ENCODE measurements at places on chromosomes 13 and 19. TPM values are rescaled to one million over a fixed set of nuclear protein-coding genes. Genes with fewer than 3 reads are reported as not detected.

Gene ZNF541
- not detected for total RNA-seq

Gene CCL25
- not detected for total RNA-seq

Gene ELF1
- 30.5 TPM for total RNA-seq

DNA sequence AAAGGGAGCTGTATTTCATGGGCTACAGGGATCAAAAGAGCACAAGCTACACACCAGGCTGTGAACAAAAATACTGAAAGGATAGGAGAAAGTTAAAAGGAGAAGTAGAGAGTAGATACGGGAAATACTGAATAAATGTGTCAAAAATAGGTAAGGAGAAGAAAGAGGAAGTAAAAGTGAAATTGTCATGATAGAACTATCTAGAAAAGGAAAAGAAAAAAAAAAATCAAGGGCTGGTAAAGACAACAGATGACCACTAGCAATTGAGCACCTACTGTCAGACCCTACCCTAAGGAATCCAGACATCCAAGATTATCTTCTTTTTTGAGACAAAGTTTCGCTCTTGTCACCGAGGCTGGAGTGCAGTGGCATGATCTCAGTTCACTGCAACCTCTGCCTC, 4.8 kb downstream of the RUBCNL start:
- H3K27me3 ChIP-seq = no peaks in the 10 kb centered on the region
- no peak overlapping the region for H3K4me3 ChIP-seq
- no peak for DNase-seq
- no peaks in the 10 kb centered on the region for H3K36me3 ChIP-seq

- peaks cover 44% of the 10 kb centered on the region for H3K36me3 ChIP-seq
- H3K27me3 ChIP-seq = no peaks in the 10 kb centered on the region
- peak; percentile 80 for DNase-seq
- H3K4me1 ChIP-seq = peaks cover 16% of the 10 kb centered on the region
- peak overlapping the region; percentile 78 for H3K4me3 ChIP-seq
Observed at GRCh38 chr19:1252821-1253513, 4.6 kb downstream of the MIDN start.

- no peaks in the 10 kb centered on the region for H3K4me1 ChIP-seq
- no peak for DNase-seq
- peaks cover 20% of the 10 kb centered on the region for H3K27me3 ChIP-seq
- no peaks in the 10 kb centered on the region for H3K36me3 ChIP-seq
Observed at GRCh38 chr13:111540486-111540885, 220.0 kb downstream of the TEX29 start.

- peaks cover 11% of the 10 kb centered on the region for H3K4me1 ChIP-seq
- H3K4me3 ChIP-seq = no peak overlapping the region
- H3K36me3 ChIP-seq = no peaks in the 10 kb centered on the region
- DNase-seq = no peak
Observed at GRCh38 chr19:40144151-40144550, 47.1 kb upstream of the MAP3K10 start.

GRCh38 chr13:98307463-98308085, 130.5 kb upstream of the RNF113B start:
- peaks cover 9% of the 10 kb centered on the region for H3K4me1 ChIP-seq
- no peaks in the 10 kb centered on the region for H3K27me3 ChIP-seq
- no peak for DNase-seq
- H3K27ac ChIP-seq = no peak overlapping the region

GRCh38 chr13:79187917-79188690, 218.0 kb downstream of the RBM26 start:
- H3K4me3 ChIP-seq = no peak overlapping the region
- DNase-seq = no peak
- H3K27me3 ChIP-seq = no peaks in the 10 kb centered on the region
- no peaks in the 10 kb centered on the region for H3K36me3 ChIP-seq
- no peaks in the 10 kb centered on the region for H3K4me1 ChIP-seq
- no peak overlapping the region for H3K27ac ChIP-seq

- H3K4me3 ChIP-seq = no peak overlapping the region
- DNase-seq = no peak
- no peaks in the 10 kb centered on the region for H3K27me3 ChIP-seq
- no peaks in the 10 kb centered on the region for H3K36me3 ChIP-seq
- H3K27ac ChIP-seq = no peak overlapping the region
Observed at GRCh38 chr13:89239361-89240127, 1568.4 kb downstream of the SLITRK5 start.

DNA sequence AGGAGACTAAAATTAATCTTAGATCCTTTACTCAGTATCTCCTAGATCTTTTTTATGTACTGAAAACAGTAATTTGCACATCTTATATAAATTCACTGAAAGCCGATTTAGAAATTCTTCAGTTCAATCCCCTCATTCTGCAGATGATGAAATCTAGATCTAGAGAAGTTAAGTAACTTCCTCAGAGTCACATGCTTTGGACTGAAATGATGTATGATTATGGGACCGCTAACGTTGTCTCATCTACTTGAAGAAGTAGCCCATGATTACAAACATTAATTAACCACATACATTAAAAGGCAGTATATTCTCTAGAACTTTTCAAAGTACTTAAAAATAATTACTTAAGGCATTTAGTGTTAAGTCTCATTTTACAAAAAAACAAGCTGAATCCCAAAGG, 37.8 kb downstream of the ELF1 start:
- H3K27ac ChIP-seq = peak overlapping the region; percentile 71
- H3K4me3 ChIP-seq = peak overlapping the region; percentile 51
- H3K36me3 ChIP-seq = no peaks in the 10 kb centered on the region
- H3K27me3 ChIP-seq = no peaks in the 10 kb centered on the region

- DNase-seq = peak; percentile 31
- no peaks in the 10 kb centered on the region for H3K36me3 ChIP-seq
- H3K27ac ChIP-seq = no peak overlapping the region
- peaks cover 53% of the 10 kb centered on the region for H3K4me1 ChIP-seq
- H3K27me3 ChIP-seq = no peaks in the 10 kb centered on the region
- no peak overlapping the region for H3K4me3 ChIP-seq
Observed at GRCh38 chr13:75402787-75403186, 79.2 kb downstream of the TBC1D4 start.

DNA sequence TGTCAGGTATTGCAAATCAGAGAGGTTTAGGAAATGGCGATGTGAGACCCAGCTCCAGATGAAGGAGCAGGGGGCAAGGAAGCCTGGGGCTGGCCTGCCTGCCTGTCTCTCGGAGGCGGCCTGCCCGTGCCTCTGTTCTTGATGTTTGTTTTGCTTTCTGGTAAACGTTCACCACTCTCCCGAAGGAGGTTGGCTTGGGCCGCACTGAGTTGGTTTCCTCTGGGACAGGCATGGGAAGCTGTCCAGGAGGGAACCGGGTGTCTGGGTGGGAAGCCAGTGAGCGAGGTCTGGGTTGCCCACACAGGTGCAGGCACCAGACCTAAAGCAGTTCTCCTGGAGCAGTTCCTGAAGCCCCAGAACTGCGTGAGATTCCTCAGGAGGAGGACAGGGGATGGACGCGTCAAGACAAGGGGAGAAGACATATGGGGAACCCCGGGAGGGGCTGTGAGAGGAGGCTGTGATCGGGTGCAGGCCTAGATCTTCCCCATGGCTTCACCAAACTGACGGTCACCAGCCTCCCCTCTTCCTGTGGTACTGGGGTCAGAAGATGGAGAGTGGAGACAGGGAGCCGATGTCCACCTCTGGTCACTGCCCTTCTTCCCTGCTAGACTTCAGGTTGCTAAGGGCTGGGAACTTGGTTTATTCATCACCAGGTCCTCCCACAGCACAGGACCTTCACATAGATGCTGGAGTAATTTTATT, 15.2 kb downstream of the COL4A2 start:
- DNase-seq = no peak
- H3K27ac ChIP-seq = peak overlapping the region; percentile 33
- H3K4me1 ChIP-seq = peaks cover 29% of the 10 kb centered on the region
- no peaks in the 10 kb centered on the region for H3K27me3 ChIP-seq

DNA sequence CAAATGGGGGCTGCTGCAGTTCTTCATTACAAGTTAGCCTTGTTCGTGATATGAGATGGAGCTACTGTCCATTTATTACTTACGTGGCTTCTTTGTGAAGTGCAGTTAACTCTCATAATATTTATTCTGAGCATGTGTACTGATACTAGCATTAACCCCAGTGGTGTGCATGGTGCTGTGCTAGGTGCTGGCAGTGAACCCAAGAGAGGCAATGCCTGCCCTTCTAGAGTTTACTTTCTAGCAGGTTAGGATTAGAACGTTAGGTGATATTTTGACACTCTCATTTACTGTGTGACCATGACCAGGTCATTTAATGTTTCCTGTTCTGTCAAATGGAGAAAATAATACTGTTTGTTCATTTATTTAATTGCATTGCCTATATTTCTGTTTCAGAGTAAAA, 16.9 kb downstream of the PIBF1 start:
- no peak for DNase-seq
- H3K27me3 ChIP-seq = no peaks in the 10 kb centered on the region
- no peaks in the 10 kb centered on the region for H3K4me1 ChIP-seq
- peaks cover 22% of the 10 kb centered on the region for H3K36me3 ChIP-seq

DNA sequence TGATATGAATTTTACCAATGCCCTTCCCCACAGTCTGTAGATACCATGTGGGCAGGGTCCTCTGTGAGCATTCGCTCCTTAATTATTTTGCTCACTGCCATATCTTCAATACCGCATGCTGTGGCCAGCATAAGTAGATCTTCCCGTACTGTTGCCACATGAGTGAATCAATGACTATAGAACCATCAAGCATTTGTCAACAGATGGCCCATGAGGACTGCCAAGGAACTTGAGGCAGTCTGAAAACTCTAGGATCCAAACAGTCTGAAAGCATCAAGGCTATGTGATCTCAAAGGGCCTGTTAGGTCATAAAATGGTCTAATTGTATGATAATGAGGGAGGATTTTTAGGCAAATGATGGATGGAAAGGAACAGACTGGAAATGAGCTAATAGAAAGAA, 27.4 kb upstream of the GPR12 start:
- H3K27ac ChIP-seq = no peak overlapping the region
- no peaks in the 10 kb centered on the region for H3K36me3 ChIP-seq
- H3K4me1 ChIP-seq = no peaks in the 10 kb centered on the region
- H3K4me3 ChIP-seq = no peak overlapping the region
- no peak for DNase-seq

DNA sequence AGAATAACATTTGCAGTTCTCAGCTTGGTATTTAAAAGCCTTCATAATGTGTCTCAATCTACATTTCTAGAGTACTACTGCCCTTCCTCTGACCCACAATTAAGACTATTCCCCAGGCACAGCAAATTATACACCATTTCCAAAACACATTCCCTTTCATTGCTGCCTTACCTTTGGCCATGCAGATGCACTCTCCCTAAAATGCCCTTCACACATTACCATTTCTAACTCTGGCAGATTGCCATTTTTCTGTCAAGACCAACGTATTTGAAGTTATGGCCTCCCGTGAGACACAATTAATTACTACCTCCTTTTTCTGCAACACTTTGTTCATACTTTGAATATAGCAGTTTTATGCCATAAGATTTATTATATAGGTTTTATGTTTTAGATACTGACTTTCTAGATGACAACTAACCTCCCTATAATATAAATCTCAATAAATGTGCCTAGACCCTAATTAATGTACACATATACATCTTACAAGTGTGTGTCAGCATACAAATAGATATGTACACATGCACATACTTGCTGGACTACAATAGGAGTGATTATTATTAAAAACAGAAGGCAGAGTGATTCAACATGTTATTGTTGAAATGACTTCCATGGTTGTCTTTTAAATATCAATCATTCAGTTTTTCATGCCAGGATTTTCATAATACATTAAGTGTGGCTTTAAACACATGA, 2902.5 kb downstream of the PCDH9 start:
- peaks cover 11% of the 10 kb centered on the region for H3K4me1 ChIP-seq
- H3K4me3 ChIP-seq = no peak overlapping the region
- no peaks in the 10 kb centered on the region for H3K27me3 ChIP-seq
- no peak for DNase-seq
- no peak overlapping the region for H3K27ac ChIP-seq

DNA sequence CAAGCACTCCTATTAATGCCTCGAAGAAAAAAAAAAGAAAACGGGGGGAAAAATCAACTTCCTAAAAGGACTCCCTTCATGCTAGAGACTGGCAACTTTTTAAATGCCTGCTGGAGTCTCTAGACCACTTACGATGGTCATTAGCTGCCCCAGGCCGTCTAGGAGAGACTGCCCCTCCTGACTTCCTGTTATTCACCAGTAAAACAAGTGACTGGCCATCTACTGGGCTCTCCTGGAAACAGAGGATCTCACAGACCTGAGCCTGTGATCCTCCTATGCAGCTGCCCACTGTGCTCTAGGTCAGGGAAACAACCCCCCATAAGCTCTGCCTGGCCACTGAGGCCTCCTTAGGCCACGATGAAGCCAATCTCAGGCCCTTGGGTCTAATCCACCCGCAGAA, 7.4 kb downstream of the ZNF266 start:
- no peaks in the 10 kb centered on the region for H3K27me3 ChIP-seq
- no peak for DNase-seq
- peaks cover 43% of the 10 kb centered on the region for H3K36me3 ChIP-seq
- no peak overlapping the region for H3K27ac ChIP-seq
- H3K4me1 ChIP-seq = no peaks in the 10 kb centered on the region

- peak overlapping the region; percentile 63 for H3K4me3 ChIP-seq
- H3K27ac ChIP-seq = peak overlapping the region; percentile 77
- no peaks in the 10 kb centered on the region for H3K4me1 ChIP-seq
- no peaks in the 10 kb centered on the region for H3K27me3 ChIP-seq
- DNase-seq = no peak
Observed at GRCh38 chr19:14006766-14007562, 844 bp upstream of the RFX1 start.

- DNase-seq = peak; percentile 98
- H3K4me1 ChIP-seq = peaks cover 9% of the 10 kb centered on the region
- peak overlapping the region; percentile 57 for H3K27ac ChIP-seq
- no peak overlapping the region for H3K4me3 ChIP-seq
Observed at GRCh38 chr19:3968556-3969434, 2.1 kb downstream of the DAPK3 start.

DNA sequence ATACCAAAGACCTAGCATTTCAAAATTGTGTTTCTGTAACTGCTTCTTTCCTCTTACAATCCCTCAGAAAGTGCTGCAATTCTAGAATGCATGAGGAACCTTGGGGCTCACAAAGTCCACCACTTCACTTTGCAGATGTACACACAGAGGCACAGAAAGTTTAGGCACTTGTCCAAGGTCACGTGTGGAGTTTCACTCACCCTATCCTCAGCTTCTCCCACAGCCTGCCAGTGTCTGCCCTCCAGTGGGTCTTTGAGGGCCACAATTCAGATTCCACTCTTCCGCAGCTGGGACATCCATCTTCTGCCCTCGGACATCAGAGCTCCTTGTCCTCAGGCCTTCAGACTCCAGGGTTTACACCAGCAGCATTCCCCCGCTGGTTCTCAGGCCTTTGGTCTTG, 210.5 kb upstream of the SERP2 start:
- no peak overlapping the region for H3K27ac ChIP-seq
- DNase-seq = no peak
- no peaks in the 10 kb centered on the region for H3K27me3 ChIP-seq
- no peaks in the 10 kb centered on the region for H3K4me1 ChIP-seq
- no peak overlapping the region for H3K4me3 ChIP-seq

- 0 out of 2 replicates have a peak, but pooled peaks cover 5% of the 10 kb centered on the region for H3K27me3 ChIP-seq
- no peak for DNase-seq
- no peak overlapping the region for H3K4me3 ChIP-seq
- peaks cover 2% of the 10 kb centered on the region for H3K4me1 ChIP-seq
Observed at GRCh38 chr19:33343301-33343700, 30.2 kb upstream of the CEBPG start.

GRCh38 chr19:50564229-50565105, 3.8 kb downstream of the LRRC4B start:
- H3K27ac ChIP-seq = no peak overlapping the region
- no peak for DNase-seq
- no peaks in the 10 kb centered on the region for H3K36me3 ChIP-seq
- H3K4me3 ChIP-seq = no peak overlapping the region
- peaks cover 48% of the 10 kb centered on the region for H3K27me3 ChIP-seq
